NCI-H2107 (cell line): ENCODE measurements at places on chromosomes 4 and X.

- DNase-seq: no peak
These were observed 149.0 kb upstream of the SPOCK3 start for GRCh38 chr4:167383291-167383690.

- DNase-seq: no peak
These were observed 306.1 kb upstream of the EMCN start for GRCh38 chr4:100823993-100824323.

DNA sequence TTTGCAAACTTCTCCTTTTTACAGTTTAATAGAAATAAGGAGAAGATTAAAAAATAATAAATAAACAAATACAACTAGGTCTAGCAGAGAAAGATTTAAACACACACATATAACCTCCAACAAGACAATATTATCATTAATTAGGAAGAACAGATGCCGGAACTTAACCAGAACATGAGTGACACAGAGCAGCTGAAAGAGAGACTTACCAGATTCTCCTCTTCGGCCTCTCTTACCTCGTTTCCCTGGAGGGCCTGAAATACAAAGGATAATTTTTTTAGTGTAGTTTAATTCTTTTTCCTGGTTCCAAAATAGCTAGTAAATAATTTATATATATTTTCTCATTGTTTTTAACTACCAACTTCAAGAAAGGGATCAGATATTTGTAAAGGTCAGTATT lies 252.5 kb downstream of the COL25A1 start:
- DNase-seq: no peak

DNA sequence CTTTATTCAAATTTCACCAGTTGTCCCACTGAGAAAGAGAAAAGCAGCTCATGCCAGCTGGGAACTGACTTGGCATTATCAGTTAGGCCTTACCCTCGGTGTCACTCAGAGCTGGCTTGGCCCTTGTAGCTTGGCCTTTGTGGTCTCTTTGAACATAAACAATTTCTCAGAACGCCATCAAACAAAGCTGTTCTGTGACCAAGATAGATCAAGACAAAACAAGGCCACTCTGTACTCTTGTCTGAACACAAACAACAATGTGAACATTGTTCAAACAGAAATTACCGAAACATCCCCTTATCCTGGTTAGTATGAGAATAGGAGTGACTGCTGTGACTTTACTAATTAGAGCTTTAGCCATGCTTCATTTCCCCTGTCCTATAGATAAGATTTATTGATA lies 57.2 kb downstream of the DIPK2B start:
- no peak for DNase-seq

DNA sequence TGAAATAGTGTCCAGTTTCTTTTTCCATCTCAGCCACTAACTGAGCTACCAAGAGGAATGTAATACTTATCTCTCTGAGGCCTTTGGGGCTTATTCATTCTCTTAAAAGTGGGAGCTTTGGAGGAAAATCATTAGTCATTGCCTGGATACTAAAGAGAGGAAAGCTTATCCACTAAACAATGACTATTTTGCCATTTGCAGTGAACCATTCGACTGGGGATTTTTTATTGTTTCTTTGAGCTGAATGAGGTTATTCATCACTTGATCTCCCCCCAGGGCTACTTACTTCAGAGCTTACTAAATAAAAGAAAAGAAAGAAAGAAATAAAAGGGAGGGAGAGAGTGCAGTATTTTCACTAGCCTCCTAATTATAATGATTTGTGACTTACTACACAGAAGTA lies 1329.5 kb upstream of the TENM3 start:
- no peak for DNase-seq

DNA sequence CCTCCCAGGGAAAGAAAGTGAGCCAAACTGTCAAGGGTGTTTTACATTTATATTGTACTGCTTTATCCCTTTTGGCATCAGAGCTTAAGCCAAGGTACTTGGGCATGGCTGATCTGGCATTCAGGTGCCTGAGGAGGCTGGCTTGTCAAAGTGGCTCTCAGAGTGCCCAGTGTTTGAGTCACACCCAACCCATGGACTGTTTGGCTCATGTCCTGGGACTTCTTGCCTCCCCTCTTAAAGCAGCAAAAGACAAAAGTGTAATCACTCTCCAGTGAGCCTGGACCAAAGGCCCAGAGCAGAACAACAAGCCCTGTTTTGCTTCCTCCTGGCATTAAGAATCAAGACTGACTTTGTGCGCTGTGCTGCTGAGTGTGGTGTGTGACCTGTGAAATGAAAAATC lies 311.7 kb upstream of the TAPT1 start:
- DNase-seq: no peak

DNA sequence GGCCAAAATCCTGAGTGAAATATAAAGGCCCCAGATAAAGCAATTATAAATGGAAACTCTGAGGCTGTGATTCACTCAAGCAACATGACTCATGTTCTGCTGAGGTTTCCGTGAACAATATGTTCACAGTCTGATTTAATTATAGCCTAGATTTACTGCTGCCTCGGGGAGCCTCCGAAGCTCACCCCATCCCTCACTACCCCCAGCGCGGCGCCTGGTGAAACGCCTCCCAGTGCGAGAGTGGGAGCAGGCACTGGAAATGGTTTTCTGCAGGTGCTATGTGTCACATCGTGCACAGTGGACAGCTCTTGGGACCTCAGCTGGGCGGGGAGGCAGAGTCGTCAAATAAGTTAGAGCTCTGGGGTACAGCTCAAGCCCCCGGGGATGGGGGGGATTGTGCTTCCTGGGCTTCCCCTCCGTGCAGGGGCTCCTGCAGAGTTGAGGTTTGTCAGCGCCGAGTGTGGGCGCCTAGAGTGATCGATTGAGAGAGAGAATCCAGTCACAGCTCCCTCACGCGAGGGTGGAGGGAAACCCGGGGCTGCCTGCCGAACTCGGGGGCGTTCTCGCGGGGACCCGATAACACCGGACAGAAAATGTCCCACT lies 110.6 kb downstream of the PHKA2 start:
- no peak for DNase-seq

- no peak for DNase-seq
These were observed 30.7 kb downstream of the SPARCL1 start for GRCh38 chr4:87498446-87498900.

DNA sequence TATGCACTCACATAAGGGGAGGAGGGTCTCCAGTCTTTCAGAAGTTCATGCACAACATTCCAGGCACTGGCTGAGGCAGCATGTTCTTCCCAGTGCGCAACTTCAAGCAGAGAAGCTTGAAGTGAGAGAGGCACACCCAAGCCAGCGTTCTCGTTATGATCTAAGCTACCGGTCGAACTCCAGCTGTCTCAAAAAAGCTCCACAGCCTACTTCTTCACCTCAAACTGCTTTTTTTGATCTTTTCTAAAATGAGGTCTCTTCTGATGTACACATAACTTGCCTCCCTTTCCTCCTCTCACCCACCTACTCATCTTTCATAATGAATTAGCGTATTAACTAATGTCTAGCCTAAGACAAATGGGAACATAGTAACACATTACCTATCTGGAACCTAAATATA lies 25.3 kb downstream of the GPC4 start:
- DNase-seq: no peak

GRCh38 chr4:124028182-124028581 lies 631.6 kb downstream of the SPRY1 start:
- no peak for DNase-seq

GRCh38 chrX:73817393-73818199 lies 254.6 kb downstream of the CHIC1 start:
- no peak for DNase-seq

GRCh38 chrX:124475358-124475757 lies 129.0 kb downstream of the SH2D1A start:
- DNase-seq: no peak

DNA sequence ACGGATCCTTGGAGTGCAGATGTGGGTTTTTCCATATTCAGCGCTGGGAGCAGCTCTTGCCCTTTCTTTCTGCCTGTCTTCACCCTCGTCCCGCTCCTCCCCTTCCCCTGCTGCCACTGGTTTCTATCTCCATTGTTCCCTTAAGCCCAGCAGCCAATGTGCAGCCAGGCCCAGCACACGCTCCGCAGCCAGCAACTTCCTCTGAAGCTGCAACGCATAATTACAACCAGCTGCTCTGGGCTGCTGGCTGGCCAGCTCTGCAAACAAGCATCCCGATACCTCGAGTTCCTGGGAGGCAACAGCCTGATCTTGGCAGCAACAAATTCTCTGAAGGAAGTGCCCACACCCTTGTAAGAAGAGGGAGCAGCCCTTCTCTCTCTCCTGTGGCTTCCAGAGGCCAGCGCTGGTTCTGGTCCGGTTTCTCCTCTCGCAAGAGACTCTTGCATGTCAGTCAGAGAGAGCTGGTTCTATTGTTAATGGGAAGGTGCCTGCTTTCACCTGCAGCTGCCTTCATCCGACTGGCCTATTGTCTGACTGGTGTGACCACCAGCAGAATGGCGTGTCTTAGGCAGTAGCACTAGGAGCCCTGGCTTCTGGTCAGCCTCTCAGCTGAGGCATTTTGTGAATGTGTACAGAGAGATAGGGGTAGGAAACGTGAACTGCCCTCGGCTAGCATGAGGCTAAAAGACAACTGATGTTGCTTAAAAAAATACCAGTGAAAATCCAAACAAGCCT lies 83.8 kb upstream of the MAML3 start:
- DNase-seq: peak; percentile 81

DNA sequence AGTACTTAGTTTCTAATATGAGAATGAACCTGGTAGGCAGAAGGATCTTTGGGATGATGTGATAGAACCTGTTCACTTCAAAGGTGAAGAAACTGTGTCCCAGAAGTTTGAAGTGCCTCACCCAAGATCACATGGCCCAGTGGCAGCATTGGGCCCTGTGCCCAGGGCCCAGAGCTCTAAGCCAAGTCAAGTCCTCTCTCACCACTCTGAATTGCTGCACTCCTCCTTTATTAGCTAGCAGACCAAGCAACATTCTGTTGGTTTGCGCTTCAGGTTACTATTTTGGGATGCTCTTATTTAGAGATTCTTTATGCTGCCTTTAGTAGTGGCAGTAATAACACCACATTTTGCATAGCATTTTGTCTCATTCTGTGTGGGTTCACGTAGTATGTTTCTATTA lies 82.7 kb downstream of the PARM1 start:
- DNase-seq: no peak

DNA sequence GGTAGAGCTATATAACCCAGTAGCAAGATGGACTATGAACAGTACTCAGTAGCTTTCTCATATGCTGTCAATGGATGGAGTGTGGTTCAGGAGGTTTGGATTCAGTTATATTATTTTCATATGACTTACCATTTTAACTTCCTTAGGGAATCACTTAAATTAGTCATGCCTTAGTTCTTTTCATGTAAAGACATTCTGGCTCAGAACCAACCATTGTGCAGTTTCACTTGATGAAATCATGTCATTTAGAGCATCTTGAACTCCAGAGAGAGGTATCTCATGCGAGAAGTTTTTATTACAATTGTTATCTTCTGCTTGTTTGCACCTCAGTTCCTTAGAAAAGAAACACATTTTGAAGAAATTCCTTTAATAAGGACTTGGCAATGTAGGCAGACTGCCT lies 55.8 kb downstream of the IL1RAPL2 start:
- no peak for DNase-seq

DNA sequence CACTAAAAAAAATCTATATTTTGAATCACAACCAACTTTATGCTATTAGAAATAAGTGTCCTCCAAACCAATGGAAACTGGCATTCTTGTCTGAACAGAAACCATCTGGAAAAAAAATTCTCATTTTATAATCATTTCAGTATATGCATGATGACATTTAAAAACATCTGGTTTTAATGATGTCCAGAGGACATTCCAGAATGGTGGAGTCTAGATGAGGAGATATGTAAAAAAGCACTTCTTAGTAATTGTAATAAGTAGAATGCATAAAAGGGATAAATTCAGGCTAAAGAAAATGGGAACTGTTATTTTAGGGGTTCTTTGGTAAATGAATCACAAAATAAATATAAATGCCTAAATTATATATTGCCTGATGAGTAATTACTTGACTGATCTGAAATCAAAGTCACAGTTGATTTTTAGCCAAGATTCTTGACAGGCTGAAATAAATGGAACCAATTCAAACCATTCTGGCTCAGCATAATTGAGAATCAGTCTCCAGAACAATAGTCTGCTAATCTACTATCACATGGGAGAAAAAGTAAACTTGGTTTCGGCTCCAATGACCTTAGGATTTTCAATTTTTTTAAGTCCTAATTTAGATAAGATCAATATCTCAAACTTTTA lies 636.6 kb downstream of the FAT4 start:
- DNase-seq: no peak

DNA sequence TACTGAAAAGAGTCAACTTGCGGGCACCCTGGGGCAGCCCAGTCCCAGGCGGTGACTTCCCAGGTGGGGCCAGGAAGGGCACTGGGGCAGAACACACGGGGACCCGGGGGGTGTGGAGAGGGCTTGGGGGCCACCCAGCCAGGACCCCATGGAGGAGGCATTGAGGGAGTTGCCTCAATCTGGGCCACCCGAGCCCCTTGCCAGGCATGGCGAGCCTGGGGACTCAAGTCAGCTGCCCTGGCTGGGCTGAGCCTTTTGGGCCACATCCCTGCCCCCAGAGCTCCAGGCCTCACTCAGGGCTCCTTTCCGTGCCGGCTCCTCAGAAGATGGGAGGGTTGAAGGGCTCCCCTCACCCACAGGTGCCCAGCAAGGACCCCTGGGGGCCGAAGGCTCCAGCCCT lies 6.6 kb upstream of the CPLX1 start:
- DNase-seq: no peak

DNA sequence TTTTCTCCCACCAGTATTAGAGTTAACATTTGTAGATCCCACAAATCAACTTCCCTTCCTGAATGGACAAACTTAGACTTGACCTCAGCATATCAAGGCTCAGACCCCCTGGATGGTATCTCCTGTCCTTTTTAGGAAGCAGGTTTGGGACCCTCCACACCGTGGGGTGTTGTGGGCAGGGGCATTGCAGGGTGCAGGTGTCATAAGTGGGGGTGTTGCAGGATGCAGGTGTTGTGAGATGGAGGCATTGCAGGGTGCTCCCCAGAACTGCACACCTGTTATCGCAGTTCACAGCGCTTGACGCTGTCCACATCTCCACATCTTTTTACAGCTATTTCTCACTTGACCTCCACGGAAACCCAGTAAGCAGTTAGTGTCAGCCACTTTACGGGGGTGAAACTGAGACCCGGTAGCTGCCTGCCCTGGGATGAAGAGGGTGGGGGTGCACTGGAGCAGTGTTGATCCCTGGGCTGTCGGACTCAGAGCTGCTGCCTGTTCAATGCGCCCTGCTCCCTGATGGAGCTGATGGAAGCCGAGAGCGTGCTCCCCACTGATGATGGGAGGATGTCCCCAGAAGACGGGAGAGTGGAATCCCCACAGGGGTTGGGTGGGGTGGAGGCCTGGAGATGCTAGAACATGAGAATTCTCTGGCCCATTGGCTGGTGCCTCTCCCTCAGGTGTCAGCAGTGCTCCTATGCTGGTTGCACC lies 25.3 kb downstream of the SH3TC1 start:
- no peak for DNase-seq

- no peak for DNase-seq
These were observed 104.6 kb downstream of the PPP1R2C start for GRCh38 chrX:42673301-42673810.

DNA sequence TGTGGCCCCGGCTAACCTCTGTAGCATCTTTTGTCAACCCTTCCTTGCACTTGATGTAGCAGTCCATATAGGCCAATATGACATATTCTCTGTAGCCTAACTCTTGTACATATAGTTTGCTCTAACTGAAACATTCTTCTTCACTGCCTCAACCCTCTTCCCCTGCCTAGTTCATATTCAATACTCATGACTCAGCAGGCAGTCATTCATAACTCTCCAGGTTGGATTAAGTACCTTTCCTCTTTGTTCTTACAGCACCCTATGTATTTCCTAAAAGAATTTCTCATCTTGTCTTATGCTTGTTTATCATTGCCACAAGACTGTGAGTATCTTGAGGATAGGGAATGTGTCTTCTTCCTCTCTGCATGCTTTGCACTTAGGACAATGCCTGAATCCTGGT lies 76.9 kb downstream of the TMLHE start:
- DNase-seq: no peak

- no peak for DNase-seq
These were observed 210.1 kb downstream of the FBXW7 start for GRCh38 chr4:152325831-152326230.
